Stimulated activated CD4-positive, alpha-beta T cell treated with anti-CD3 and anti-CD28 coated beads, Interleukin-1b, Interleukin-23, amount 100 ng/mL, for 1 hour (primary cell): ENCODE measurements at places on chromosomes 1 and 21.

DNA sequence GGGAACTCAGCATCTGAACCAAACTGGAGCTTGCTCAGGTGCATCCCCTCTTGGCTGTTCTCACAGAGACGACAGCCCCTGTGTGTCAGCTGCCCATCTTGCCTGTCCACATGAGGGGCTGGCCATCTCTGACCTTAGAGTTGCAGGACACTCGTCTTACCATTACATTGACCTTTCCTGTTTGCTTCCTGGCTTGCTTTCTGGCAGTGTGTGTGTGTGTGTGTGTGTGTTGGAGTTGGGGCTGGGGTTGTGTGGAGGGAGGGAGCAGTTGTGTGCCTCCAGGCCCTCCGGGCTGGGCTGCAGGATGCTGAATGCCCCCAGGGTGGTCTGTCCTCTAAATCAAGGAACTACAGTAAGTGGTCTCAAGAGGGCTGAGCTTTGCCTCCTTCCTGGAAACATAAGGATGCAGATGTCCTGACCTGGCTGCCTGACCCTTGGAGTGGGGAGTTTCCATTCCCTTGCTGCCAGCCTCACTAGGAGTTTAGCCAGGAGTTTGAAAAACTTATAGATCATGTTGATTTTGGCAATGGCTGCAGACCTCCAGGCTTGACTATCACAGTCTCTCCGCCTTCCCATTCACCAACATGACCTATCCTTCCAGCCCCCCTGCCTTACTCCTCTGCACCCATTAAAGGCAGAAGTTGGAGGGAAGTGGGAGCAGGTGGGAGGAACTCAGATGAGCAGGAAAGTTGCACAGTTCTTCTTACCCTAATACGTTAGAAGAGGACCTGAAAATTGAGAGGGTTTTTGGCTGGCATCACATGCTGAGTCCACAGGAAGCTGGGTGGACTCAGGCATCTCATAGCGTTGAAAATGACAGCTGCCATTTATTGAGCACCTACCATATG, 19.0 kb downstream of the RASSF5 start:
- DNase-seq = no peak

DNA sequence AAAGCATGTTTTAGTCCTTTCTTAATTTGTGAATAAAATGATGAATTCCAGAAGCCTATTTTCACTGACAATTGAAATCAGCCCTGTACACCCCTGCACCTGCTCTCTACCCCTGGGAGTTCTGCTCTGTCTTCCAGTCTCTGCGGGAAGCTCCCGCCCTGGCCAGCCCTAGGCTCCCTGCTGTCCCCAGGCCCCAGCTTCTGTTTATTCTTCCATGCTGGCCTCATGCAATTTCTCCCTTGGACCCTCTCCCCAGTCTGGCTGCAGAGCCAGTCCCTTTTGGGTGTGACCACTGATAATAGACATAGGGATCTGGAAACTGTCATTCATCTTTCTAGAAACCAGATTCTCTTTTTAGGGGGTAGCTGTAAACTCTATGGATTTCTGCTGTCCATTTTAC, 258.6 kb downstream of the GRIK3 start:
- DNase-seq = no peak

DNA sequence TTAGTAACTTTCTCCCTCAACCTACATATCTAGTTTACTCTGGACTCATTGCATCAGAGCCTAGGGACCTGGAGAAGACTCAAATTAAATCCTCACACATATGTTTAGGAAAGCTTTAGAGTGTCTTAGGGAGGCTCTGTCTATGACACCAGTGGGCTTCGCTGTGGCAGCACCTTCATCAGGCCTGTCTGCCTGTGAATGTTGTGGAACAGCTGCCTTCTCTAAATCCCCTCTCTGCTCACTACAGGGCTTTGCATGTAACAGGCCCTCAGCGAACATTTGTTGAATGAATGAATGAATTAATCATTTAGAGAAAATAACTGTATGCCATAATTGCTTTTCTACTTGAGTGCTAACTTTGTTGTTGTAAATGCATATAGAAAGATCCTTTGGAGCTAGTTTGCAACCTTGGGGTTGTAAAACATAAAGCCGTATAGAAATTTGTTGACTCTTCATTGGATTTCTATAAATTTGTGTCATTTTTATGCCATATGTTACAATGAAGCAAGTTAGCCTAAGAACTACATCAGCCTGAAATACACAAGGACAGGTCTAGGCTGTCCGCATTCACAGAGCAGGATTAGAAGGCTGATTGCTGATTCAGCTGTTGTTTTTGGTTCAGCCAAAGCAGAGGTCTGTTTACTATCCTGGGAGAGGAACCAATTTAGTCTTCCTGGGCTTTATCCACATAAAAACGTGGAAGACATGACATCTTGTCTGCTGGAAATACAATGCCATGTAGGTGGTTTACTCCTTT, 238.0 kb downstream of the ASTN1 start:
- no peak for DNase-seq

DNA sequence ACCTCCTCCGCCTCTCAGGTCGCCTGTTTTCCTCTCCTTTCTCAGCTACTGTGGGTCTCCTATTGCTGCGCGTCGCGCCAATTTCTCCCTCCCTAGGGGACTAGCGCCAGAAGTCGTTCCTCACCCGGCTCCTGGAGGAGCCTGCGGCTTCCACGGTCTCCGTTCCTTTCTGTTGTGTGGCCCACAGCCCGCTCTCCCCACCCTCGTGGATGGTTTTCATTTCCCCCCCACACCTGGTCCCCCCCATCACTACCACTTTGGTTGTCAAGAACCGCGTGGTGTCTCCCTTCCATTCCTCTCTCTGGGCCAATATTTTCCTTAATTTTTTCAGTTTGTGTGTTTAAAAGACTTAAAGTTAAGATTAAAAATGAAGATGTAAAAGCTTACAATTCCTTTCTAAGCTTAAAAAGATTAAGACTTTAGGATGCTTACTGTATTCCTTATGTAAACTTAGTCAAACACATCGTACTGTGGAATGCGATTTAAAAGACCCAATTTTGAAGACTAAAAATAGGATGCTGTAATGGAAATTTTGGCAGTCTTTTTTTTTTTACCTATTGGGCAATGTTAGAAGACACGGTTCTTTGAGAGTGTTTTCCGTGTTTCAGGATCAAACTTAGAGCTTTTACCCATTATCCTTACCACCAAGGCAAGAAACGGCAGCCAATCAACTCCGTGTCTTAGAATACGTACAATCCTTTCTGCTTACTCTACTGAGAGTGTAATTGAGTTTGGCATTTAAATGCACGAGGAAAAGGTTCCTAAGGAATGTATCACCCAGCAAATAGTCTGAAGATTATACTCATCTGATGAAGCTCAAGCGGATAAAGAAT, 773 bp downstream of the CNST start:
- DNase-seq = no peak

DNA sequence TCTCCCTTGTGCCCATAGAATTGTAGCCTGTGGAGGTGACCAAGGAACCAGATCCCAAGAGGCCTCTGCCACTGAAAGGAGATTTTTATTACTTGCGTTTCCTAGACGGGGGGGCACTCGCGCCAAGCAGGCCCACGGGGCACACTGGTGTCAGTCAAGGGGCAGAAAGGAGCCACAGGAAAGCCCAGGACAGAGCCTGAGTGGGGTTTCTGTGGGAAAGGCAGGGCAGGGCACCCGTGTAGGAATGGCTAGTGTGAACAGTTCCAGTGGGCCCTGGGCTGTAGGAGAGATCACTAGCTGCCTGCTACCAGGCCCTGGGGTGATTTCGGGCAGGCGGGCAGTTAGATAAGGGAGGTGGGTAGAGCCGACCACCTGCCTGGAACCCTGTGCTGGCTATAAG, 70.8 kb downstream of the ADARB1 start:
- DNase-seq = no peak

DNA sequence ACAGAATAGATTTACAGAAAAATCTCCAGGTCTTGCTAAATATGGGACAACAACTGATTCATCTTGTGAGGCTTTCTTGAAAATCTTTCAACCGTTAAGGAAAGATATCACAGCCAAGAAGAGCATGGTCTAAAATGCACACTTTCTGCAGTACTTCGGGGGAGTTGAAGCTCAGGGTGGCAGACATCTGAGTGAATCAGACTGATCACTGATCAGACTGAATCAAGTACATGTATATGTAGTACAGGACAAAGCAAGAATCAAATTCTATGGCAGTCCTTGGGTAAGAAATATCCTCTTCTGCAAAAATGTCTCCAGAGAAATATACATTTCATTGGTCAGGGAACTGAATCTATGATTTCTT, 212.4 kb upstream of the SPAG17 start:
- no peak for DNase-seq

DNA sequence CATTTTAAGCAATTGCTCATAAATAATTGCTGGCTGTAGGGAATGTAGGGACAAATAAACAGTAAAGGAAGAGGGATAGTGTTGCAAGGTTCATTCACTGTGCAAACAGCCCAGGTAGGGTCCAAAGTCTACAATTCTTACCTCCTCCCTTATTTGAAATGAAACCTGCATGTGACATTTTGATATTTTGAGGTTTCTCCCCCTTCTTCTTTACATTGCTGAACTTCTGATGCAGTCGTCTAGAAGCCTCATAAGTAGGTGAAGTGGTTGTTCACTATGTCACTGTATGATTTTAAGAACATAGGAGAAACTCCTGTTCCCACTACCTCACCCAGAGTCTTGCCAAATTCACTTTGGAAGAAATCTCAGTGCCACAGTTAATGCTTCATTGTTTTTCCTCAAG, 16.1 kb downstream of the F5 start:
- DNase-seq = no peak
